MCF 10A (cell line): ENCODE measurements at places on chromosomes 13 and 19.

DNA sequence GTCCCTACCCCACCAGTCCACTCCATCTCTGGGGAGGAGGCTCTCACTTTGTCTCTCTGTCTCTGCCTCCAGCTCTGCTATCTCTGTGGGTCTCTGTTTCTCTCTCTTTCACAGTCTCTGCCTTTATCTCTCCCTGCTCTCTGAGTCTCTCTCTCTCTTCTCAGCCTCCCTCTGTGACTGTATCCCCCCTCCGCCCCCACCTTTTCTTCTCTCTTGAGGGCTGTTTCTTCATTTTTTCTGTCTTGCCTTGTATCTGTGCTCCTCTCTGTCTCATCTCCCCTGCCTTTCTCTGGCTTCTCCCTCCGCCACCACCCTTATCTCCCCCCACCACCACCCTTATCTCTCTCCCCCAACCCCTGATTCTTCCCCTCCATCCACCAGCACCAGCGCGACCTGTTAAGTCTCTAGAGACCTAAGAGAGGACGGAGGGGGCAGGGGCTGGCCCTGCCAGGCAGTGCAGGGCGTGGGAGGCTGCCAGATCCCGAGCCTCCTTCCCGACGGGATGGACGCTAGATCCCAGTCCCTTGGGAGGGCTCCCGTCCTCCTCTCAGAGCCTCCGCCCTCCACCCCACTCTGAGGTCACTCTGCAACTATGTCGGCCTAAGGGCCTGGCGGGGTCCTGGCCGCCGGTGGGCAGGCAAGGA, 1.0 kb downstream of the AXL start:
- DNase-seq = peak; percentile 45

DNA sequence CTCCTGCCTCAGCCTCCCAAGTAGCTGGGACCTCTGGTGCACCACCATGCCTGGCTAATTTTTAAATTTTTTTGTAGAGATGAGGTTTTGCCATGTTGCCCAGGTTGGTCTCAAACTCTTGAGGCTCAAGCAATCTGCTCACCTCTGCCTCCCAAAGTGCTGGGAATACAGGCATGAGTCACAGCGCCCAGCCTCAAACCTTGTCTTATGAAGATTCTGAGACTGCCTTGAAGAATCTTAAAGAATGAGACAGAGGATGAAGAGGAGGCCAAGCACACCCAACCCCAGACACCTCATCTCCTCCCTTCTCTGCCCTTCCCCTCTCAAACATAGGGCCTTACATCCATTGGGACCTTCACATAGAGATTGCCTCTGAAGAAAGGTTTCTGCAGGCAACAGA, 179.7 kb downstream of the ABCC4 start:
- DNase-seq = no peak

GRCh38 chr13:113581871-113582270, 2.7 kb upstream of the TFDP1 start:
- DNase-seq = no peak

GRCh38 chr13:37910790-37911189, 41.2 kb upstream of the TRPC4 start:
- DNase-seq = no peak

DNA sequence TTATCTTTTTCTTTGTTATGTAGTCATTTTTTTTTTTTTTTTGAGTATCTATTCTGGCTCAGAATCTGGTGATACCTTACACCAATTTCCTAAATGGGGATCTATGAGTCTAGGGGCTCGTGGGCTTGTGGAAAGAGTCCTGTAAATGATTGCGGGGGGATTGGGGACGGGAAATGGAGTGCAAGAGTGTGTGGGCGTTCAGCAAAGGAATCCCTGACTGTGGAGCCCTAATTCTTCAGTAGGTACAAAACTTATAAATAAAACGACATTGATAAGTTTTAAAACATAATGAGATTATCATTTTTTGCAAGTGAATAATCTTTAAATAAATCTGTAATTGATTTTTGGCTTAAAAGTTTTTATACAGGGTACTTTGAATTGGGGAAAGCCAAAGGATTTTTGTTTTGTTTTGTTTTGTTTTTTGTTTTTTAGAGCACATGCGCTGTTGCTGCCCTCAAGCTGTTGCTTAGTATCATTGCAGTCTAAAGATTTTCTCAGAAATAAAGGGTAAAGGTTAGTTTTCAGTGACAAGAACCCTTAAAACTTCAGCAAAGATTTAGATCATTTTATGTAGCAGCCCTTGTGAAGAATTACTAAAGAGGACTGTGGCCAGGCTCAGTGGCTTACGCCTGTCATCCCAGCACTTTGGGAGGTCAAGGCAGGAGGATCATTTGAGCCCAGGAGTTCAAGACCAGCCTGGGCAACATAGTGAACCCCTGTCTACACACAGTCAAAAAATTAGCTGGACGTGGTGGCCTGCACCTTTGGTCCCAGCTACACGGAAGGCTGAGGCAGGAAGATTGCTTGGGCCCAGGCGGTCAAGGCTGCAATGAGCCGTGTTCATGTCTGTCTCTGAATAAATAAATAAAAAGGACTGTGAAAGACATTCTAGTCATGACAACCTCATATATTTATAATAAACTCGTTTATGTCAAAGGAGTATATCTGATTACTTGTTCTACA, 1.7 kb downstream of the ERCC5 start:
- peak; percentile 51 for DNase-seq

GRCh38 chr19:3792114-3792513, 5.9 kb upstream of the MATK start:
- no peak for DNase-seq

DNA sequence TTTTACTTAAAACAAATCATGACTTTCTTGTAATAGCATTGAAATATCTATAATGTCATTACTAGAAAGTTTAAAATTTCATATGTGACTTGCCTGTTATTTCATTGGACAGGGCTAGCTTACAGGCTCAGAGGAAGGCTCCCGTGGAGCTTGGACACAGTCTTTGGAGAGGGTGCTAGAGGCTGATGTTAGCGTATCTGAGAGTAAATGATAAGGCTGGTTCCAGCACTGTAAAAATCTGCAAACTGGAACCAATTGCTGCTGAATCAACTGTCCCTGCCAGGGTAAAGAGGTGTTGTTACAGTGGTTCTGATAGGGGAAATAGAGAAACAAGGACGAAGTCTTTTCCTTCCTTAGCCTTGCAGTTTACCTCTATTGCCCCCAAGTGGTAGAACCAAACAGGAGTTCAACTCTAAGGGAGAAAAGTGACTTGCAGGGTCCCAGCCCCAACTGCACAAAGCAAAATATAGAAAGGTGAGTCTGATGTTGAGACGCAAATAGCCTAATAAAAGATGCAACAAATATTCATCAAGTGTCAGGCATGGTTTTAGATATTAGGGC, 901.7 kb downstream of the DIAPH3 start:
- peak; percentile 31 for DNase-seq

DNA sequence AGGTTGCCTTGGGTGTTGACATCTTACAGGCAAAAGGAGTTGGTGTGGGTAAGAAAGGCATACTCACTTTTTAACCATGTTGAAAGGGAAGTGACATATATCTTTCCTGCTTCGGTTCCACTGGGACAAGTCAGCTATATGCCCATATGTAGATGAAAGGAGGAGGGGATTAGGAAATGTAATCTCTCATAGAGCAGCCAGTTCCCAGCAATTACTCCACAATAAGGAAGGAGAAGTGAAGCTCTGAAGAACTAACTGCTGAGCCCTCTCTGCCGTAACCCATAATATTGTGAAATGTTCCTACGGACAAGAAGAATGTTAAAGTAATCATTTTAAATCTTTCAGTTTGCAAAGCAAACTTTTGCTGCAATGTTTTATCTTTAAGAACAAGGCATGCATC, 82.2 kb downstream of the EDNRB start:
- no peak for DNase-seq

- no peak for DNase-seq
Observed at GRCh38 chr19:43923875-43924274, 11.2 kb downstream of the ZNF45 start.

GRCh38 chr13:97934590-97934989, 18.9 kb upstream of the IPO5 start:
- DNase-seq = no peak

DNA sequence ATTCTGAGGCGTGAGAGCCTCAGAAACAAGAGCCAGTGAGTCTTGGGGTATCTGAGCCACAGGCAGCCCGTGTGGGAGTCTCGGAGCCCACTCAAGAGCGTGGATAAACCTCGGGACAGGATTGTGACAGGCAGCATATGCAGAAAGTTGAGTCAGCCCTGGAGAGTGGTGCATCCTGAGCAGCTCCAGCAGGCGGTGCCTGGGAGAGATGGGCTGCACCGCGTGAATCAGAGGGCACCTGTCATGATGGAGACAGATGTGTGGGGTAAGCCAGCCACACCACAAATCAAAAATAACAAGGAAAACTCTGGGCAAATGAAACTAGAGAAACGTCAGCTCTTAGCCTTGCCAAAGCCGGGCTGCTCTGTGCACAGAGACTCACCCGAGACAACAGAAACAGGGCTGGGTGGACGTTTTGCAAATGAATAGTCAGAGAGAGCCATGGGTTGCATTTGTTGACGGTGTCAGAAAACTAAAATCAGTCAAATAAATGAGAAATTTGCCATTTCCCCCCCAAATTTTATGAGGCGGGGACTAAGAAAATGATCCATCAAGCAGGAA, 30.0 kb upstream of the POP4 start:
- DNase-seq = no peak

GRCh38 chr19:8423817-8424223, 10.7 kb downstream of the MARCHF2 start:
- peak; percentile 99 for DNase-seq

GRCh38 chr19:19410553-19411550, 5.4 kb downstream of the GATAD2A start:
- DNase-seq = no peak

DNA sequence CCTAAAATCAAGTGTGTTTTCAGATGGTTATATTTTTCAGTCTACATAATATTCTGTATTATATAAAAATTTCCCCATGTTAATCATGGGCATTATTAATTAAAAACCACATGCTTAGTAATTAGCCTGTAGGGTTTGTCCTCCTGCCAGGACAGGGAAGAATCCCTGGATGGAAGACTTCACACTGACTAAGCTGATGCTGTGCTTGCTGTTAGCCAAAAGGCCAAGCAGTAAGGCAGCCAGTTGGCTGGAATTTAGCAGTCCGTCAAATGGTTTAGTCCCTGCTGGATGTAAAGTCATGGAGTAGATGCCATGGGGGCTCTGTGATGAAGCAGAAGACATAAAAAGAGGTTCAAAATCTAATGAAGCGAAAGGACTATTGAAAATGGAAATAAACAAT, 168.0 kb upstream of the OBI1 start:
- DNase-seq = no peak

- peak; percentile 13 for DNase-seq
Observed at GRCh38 chr19:29260477-29261317, 47.7 kb upstream of the UQCRFS1 start.

- no peak for DNase-seq
Observed at GRCh38 chr13:98488736-98489135, 88.2 kb downstream of the STK24 start.

DNA sequence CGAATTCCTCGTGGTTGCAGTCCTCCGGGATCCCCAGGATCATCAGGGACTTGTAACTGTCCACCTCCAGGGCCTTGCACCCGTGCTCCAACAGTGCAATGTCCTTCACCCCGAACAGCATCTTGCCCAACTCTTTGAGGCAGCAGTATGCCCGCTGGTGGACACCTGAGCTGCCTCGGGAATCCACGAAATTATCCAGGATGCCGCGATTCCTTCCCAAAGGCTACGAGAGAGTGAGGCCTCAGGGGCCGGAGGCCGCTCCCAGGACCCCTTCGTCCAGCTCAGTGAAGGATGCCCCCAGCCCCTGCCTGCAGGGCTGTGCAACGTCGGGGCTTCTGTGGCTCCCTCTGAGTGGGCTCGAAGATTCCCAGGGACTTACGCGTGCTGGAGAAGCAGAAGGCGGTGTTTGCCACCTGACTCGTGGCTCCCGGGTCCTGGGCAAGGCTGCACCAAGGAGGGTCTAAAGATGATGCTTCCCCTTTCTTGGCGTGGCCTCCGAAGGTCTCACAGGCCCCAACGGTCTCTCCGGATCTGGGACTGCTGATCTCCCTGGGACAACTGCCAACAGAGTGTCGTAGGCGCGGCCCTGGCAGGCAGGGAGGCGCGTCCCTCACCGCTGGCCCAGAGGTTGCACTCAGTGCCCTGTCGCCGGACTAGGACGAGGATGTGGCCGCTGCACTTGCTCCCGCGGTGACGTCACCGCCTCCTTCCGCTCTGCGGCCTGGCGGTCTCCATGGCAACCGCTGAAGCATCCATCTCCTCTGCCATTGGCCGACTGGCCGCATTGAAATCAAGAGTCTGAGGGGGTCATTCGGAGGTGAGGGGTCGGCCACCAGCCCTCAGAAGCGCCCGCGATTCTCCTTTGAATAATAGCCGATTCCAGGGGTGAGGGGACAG, at the start of gene PNMA8C:
Gene PNMA8C, minus strand, starts transcription at position 698 of the 897 bp plus-strand sequence. Its CDS starts 577 bp downstream, at position 121.
- DNase-seq = peak; percentile 11

GRCh38 chr13:31431722-31432137, 232.0 kb downstream of the B3GLCT start:
- peak; percentile 55 for DNase-seq

GRCh38 chr13:26923824-26924605, 163.4 kb upstream of the GPR12 start:
- DNase-seq = peak; percentile 13

- no peak for DNase-seq
Observed at GRCh38 chr19:42267644-42268141, 1.4 kb upstream of the CIC start.

GRCh38 chr19:28948026-28948425, 264.9 kb downstream of the UQCRFS1 start:
- DNase-seq = no peak

DNA sequence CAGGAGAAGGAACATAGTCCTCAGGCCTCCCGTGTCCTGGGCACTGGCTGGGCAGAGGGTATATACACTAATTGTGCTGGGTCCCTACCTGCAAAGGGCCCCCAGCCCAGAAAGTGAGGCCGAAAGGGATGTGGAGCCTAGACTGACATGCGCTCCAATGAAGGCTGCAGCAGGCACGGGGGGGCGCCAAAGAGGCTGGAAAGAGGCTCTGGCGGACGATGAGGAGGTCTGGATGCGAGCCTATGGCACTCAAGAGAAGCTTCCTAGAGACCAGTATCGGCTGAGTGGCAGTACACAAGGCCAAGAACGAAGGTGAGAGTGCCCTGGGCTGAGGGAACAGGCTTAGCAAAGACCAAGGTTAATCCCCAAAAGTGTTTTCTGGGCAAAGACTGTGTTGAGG, 16.6 kb downstream of the VRK3 start:
- DNase-seq = no peak

- DNase-seq = no peak
Observed at GRCh38 chr13:47252627-47253026, 355.8 kb upstream of the HTR2A start.

DNA sequence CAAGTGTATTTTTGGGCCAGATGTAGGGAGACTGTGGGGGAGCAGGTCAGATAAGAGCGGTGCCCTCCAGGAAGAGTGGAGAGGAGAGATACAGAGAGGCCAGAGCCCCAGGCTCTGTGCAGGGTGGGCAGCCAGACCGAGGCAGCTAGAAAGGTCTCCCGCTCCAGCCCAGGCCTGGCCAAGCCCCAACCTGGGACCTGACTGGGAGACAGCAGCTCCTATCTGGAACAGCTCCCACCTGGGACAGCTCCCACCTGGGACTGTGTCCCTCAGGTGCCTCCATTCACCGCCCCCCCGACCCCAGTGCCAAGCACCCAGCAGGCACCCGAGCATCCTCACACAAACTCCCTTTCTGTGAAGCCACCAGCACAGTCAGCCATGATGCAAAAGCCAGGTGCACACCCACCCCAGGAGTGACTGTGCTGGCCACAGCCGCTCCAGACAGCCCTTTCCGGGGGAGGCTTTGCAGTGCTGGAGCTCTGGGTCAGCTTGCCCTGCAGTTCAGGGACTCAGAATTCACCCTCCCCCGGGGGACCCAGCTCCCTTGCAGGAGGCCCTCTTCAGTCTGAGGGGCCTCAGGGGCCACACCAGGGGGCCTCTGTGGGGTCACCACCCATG, 2.1 kb upstream of the GRTP1 start:
- DNase-seq = no peak
